ENCODE measurements at places on chromosomes 3 and 15. TPM values are rescaled to one million over a fixed set of nuclear protein-coding genes. Genes with fewer than 3 reads are reported as not detected.

DNA sequence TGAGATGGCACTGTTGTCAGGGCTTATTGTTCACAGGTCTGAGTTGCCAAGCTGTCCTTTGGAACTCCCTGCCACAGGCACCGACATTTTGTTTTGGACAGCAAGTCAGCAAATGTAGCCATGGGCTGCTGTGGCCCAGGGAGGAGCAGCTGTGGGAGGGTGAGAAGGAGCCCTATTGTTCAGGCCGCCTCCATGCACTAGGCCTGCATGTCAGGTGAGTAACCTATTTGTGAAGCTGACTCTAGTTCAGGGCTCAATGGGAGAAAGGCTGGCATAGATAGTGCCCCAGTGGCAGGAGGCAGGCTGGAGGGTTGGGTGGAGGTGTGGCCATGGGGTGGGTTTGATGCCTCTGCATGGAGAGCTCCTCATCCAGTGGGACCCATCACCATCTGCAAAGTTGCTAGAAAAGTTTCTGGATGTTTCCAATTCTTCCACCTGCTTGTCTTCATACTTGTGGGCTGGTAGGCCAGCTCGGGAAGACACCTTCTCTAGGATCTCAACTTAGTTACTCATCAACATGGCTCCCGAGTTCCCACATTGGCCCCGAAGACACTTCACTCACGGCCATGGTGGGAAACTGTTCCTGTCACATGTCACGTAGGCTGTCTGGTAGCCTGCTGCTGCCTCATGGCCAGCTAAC, 19.5 kb downstream of the AMOTL2 start:
- no peak for DNase-seq
- no peak overlapping the region for H3K4me3 ChIP-seq
- H3K4me1 ChIP-seq = peaks cover 61% of the 10 kb centered on the region
- H3K36me3 ChIP-seq = peaks cover 42% of the 10 kb centered on the region
- peak overlapping the region; percentile 24 for H3K27ac ChIP-seq
- H3K27me3 ChIP-seq = no peaks in the 10 kb centered on the region

FGF12 gene
- not detected for total RNA-seq

GRCh38 chr15:47516558-47516957, 200.7 kb upstream of the SEMA6D start:
- H3K36me3 ChIP-seq = no peaks in the 10 kb centered on the region
- no peak for DNase-seq
- H3K27ac ChIP-seq = no peak overlapping the region
- no peaks in the 10 kb centered on the region for H3K27me3 ChIP-seq

DNA sequence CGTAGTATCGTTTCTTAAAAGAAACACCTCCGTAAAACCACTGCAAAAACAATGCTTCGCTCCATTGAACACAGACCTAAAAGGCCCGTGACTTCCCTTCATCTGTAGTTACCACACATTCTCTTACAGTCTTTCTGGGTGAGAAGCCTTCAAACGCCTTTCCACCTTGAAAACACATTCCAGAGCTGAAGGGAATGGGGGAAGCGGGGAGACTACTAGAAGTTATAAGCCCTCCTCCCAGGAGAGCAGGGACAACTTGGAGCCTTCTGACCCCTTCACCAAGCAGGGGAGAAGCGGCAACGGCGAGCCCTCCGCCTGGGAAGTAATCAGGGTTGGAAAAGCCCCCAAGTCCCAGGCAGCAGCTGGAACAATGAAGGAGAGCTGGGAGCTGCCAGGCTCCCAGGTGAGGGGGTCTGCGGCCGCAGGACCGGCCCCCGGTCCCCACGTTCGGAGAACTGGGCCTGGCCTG, 461 bp downstream of the SECISBP2L start:
- no peaks in the 10 kb centered on the region for H3K27me3 ChIP-seq
- peak overlapping the region; percentile 100 for H3K4me3 ChIP-seq
- no peak for DNase-seq
- H3K4me1 ChIP-seq = peaks cover 29% of the 10 kb centered on the region

DNA sequence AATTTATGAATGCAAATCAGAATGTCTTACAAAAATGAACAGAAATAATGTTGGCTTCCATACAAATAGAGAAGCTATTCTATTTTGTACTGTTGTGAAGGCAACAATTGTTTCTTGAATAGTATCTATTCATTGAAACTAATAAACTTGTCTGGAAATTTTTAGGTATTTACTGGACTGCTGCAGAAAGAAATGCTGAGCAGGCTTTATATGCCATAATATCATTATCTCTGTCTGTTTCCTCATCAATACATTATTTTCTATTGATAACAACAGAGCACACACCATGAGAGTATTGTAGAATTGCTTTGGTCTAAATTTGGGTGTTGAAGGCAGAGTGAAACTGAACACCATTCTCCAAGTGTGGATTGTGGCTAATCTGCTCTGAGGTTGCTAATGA, 216.5 kb upstream of the CGNL1 start:
- no peak for DNase-seq
- no peak overlapping the region for H3K4me3 ChIP-seq
- H3K4me1 ChIP-seq = peaks cover 13% of the 10 kb centered on the region

ACP3 gene
- total RNA-seq = 5.6 TPM

DNA sequence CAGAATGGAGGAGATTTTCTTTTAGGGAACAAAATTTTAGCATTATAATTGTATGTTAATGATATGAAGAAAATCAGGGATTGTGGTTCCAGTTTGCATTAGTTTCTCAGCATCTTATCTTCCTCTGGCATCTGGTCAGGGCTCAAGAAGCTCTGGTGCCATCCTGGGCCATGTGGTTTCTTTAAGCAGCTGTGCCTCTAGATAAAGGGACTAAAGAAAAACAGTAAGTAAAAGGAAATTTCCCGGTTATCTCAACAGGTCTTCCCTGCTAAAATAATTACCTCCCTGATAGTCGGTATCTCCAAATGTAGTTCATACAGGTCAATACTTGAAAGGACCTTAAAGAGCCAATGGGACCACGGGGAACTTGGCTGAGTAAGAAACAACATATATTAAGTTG, 375.1 kb upstream of the RBMS3 start:
- no peak overlapping the region for H3K4me3 ChIP-seq
- no peaks in the 10 kb centered on the region for H3K4me1 ChIP-seq
- DNase-seq = no peak
- H3K27me3 ChIP-seq = no peaks in the 10 kb centered on the region

- H3K27ac ChIP-seq = no peak overlapping the region
- no peak for DNase-seq
- no peaks in the 10 kb centered on the region for H3K27me3 ChIP-seq
- no peaks in the 10 kb centered on the region for H3K4me1 ChIP-seq
Observed at GRCh38 chr15:73677146-73677607, 7.0 kb upstream of the CD276 start.

GRCh38 chr15:76483018-76483417, 146.4 kb downstream of the ISL2 start:
- DNase-seq = no peak
- no peaks in the 10 kb centered on the region for H3K36me3 ChIP-seq
- H3K27ac ChIP-seq = no peak overlapping the region

DNA sequence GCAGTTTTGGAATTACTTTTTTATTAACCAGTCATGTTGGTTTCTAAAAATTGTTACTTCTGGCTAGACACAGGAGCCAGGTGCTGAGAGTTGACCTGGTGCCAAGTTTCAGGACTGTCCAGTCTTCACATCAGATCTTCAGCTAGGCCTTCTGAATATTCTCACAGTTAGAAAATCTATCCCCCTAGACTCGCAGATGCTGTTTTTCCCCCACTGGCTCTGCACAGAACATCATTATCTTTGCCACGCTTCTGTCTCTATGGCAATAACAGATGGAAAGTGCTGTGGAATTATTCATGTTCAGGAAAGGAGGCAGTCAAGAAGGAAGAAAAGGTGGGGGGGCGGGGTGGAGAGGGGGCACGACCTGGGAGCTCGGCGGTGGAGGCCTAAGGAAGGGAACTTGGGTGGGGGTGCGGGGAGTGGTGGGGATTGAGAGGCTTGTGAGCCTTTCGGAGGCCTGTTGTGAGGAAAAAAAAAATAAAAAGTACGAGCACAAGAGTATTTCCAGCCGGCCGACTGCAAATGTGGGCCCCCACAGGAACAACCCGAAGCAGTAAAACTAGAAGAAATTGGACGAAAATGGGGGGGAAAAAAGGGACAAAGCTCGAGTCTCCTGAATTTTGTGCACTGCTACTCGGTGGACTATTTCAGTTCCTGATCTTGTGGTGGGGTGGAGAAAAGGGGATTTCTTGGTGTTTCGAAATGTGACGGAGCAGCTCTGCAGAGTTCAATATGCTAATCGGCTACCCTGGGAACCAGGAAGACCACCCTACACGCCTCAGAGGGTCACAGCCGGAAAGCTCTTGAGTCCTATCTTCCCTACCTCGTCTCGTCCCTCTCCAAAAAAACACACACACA, 1.5 kb upstream of the SKIL start:
- no peaks in the 10 kb centered on the region for H3K36me3 ChIP-seq
- H3K27ac ChIP-seq = peak overlapping the region; percentile 96
- no peak for DNase-seq
- H3K27me3 ChIP-seq = no peaks in the 10 kb centered on the region

- no peak for DNase-seq
- peak overlapping the region; percentile 20 for H3K27ac ChIP-seq
- no peaks in the 10 kb centered on the region for H3K27me3 ChIP-seq
- no peak overlapping the region for H3K4me3 ChIP-seq
Observed at GRCh38 chr3:23041918-23042696, 161.0 kb upstream of the UBE2E2 start.

GRCh38 chr3:53989451-53989850, 97.8 kb upstream of the SELENOK start:
- peaks cover 22% of the 10 kb centered on the region for H3K4me1 ChIP-seq
- no peak for DNase-seq
- H3K27ac ChIP-seq = no peak overlapping the region
- H3K4me3 ChIP-seq = no peak overlapping the region
- H3K27me3 ChIP-seq = no peaks in the 10 kb centered on the region
